ENCODE measurements at places on chromosomes 7 and 10.

DNA sequence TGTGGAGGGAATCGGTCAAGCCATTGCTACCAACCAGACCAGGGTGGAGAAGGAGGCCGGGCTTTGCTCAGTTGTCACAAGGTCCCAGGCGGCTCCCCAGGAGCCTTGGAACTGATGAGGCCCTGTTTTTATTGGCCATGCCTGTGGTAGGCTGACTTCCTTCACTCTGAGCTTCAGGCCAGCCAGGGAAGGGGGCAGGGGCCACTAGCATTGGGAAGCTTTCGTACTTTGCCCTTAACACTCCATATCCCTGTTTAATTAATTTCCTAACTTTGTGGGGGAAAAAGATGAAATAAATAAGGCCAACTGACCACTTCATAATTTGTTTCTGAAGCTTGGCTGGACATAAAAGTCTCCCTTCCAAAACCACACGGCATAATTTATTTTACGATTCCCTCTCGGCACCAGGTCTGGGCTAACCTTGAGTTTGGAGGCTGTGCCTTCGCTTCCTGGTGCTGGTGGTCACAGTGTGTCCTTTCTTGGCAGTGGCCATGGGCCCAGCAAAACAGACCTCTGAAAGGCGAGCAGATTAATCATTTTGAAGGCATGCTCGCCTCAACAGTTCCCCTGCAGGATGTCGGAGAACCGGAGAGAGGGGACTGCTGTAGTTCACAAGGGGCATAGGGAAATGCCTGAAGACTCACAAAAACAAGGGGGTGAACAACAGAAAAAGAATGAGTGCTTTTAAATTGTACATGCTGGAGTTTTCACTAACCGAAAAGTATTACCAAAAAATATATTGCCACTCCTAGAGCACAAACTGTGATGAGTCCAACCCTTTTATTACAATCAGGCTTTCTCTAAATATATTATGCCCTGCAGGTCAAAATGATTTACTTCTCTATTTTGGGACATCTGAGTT, 966.0 kb downstream of the LRMDA start:
- no peak for DNase-seq

GRCh38 chr7:90593205-90593604, 2.9 kb upstream of the CDK14 start:
- DNase-seq, result no peak

DNA sequence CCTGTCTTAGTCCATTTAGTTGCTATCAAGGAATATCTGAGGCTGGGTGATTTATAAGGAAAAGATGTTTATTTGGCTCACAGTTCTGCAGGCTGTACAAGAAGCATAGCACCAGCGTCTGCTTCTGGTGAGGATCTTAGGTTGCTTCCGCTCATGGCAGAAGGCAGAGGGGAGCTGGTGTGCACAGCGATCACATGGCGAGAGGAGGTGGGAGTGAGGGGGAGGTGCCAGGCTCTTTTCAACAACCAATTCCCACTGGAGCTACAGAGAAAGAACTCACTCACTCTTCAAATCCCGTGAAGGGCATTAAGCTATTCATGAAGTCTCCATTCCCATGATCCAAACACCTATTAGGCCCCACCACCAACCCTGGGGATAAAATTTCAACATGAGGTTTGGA, 371.6 kb downstream of the SH2D4B start:
- no peak for DNase-seq

GRCh38 chr7:137403353-137403695, 59.8 kb upstream of the PTN start:
- no peak for DNase-seq

DNA sequence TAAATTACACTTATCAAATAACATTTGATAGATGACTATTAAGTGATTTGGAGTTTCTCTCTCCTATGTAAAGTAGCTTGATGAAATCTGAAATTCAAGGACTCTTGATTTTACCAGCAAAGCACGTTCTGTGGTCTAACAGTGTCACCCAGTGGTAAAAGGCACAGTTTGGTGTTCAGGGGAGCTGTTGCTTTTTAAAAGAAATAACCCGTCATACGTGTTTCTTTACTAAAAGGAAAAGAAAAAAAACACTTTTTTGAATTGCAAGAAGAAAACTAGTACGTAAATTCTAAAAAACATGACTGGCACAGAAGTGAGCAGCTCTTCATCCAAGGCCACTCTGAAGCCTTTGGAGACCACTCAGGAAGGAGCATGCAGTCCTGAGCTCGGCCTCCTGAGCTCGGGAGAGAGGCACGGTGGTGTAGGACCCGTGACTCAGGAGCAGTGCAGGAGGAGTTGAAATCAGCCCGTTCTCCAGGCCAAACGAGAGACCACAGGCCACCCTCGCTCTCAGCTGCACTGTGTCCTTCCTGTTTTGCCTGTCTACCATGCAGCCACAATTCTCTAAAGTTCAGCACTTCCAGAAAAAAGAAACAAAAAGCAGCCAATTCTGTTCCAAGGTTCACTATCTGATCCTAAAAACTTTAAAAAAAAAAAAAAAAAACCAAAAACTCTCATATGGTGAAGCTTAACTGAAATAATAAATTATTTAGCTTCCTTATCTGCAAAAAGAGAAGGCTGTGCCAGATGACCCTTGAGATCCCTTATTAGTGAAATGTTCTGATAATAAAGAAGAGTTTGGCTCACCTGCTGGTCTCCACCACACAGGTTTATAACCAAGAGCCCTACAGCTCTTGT, 212.6 kb upstream of the FRMD4A start:
- DNase-seq, result no peak

DNA sequence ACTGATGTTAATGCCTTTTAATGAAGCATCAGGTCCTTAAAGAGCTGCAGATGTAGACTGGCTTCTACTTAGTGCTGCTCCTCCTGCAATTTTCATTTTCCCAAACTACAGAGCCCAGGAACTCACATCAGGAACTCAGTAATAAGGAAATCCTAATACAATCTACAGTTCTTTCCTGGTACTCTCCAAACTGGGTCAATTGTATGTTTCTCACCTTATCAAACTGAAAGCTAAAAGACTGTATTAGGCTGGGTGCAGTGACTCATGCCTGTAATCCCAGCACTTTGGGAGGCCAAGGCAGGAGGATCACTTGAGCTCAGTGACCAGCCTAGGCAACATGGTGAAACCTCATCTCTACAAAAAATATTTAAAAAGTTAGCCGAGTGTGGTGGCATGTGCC, 54.4 kb upstream of the DNAJB12 start:
- DNase-seq, result no peak

DNA sequence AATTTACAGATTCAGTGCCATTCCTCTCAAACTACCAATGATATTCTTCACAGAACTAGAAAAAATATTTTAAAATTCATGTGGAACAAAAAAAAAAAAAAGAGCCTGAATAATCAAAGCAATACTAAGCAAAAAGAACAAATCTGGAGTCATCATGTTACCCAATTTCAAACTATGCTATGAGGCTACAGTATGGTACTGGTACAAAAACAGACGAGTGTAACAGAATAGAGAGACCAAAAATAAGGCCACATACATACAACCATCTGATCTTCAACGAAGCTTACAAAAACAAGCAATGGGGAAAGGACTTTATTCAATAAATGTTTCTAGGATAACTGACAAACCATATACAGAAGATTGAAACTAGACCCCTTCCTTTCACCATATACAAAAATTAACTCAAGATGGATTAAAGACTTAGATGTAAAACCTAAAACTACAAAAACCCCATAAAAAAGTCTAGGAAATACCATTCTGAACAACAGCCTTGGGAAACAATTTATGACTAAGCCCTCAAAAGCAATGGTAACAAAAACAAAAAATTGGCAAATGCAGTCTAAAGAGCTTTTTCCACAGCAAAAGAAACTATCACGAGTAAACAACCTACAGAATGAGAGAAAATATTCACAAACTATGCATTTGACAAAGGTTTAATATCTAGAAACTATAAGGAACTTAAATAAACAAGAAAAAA, 207.7 kb downstream of the PTN start:
- DNase-seq, result peak; percentile 33

- peak; percentile 46 for DNase-seq
These were observed 3.6 kb upstream of the GPR146 start for GRCh38 chr7:1040790-1041189.

- no peak for DNase-seq
These were observed 297.8 kb downstream of the ELMO1 start for GRCh38 chr7:37150856-37151255.

- DNase-seq, result no peak
These were observed 14.5 kb downstream of the FAM24B start for GRCh38 chr10:122864901-122865300.

DNA sequence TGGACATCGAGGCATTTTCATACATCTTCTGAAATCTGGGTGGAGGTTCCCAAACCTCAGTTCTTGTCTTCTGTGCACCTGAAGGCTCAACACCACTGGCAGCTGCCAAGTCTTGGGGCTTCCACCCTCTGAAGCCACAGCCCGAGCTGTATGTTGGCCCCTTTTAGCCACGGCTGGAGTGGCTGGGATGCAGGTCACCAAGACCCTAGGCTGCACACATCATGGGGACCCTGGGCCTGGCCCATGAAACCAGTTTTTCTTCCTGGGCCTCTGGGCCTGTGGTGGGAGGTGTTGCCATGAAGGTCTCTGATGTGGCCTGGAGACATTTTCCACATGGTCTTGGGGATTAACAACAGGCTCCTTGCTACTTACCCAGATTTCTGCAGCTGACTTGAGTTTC, 62.1 kb downstream of the INPP5A start:
- DNase-seq, result no peak

DNA sequence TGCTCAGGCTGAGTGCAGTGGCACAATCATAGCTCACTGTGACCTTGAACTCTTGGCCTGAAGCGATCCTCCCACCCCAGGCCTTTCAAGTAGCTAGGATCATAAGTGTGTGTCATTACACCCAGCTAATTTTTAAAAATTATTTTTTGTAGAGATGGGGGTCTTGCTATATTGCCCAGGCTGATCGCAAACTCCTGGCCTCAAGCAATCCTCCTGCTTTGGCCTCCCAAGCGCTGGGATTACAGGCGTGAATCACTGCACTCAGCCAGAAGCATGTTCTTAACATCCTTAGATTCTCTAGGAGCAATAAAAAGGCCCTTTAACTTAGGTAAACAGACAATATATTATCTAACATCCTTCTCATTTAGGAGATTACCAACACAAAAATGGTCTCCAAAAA, 38.3 kb upstream of the EFCAB10 start:
- no peak for DNase-seq

DNA sequence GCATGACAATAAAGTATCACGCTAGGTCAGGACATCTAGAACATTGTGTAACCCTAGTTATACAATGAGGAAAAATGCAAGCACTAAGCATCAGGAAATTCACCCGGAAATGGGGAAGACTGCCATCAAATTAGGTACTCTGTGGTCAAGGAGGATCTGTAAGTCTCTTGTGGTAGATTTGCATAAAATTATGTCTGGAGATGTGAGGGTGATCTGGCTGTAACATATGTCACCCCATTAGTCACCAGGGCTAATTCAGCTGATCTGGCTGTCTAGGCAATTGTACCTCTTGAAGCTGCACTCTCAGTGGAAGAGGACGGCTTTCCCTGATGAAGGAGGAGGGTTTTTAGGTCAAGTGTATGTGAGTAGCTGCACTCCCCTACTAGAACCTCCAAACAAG, 14.8 kb downstream of the AKR1D1 start:
- DNase-seq, result no peak

- no peak for DNase-seq
These were observed 59.5 kb upstream of the ELMO1 start for GRCh38 chr7:37508118-37508517.

DNA sequence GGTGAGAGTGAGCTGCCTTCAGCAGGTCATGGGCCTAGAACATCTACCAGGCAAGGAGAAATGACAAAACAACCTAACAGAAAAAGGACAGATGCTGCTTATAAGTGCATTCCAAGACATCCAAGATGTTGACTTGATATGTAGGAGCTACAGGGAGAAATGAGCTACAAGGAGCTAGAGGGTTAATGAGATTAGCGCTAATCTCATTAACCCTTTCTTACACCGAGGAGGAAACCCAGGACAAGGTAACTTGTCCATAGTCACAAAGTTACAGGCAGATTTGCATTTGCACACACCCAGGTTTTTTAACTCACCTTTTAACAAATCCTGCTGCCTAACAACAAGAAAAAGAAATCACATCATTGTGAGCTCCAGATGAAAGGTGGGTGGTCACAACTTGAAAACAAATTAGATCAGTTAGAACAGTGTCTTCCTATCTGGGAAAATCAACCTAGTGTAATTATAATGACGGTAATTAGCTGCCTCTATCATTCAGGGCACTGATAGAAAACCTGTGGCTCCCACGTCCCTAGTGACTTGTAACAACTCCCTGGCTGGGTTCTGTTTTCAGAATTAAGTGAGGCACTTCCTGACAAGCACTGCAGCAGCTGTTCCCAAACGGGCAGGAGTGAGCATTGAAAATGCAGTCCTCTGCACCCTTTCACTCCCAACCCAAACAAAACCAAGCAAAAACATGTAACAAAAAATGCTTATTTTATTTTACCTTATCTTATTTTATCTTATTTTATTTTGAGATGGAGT, 5.7 kb downstream of the KIAA1549 start:
- DNase-seq, result no peak

- DNase-seq, result no peak
These were observed 28.0 kb upstream of the CPN1 start for GRCh38 chr10:100109670-100110069.

DNA sequence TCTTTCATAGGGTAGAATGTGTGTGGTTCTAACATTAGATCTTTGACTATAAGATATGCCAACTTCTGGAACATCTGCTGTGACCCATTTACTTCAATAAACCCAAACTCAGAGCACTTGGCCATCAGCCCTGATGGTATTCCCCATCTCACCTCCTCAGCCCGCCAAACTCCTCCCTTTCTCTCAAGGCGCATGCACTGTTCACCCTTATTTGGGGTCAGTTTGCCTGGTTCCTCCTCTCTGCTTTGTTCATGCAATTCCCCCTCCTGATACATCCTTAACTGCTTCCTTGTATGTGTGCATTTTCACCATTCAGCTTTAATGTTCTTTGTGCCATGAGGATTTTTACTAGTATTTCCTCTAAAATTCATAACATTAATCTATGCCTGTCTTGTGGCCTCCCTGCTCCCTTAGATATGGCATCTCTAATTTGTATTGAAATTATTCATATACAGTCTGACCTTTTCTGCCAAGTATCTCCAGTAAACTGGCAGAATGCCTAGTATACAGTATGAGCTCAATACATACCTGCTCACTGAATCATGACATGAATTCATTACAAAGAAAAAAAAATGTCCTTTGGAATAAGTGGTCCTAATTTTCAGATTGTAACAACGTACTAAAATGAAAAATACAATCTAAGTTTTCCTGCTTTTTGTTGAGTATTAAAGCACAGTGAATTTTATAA, 336.8 kb upstream of the IGFBP3 start:
- DNase-seq, result peak; percentile 62

- DNase-seq, result no peak
These were observed 114.3 kb upstream of the ZNF438 start for GRCh38 chr10:31145986-31146385.

DNA sequence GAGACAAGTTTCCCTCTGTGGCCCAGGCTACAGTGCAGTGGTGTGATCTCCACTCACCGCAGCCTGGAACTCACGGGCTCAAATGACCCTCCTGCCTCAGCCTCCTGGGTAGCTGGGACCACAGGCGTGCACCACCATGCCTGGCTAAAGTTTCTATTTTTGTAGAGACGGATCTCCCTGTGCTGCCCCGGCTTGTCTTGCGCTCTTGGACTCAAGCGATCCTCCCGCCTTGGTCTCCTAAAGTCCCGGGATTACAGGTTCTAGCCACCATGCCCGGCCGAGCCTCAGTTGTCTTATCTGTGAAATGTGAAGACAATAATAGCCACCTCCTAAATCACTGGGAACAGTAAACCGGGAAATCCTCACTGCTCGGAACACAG, 88.1 kb downstream of the FOXL3 start:
- DNase-seq, result no peak
